ENCODE measurements at places on chromosomes 1 and 21. TPM values are rescaled to one million over a fixed set of nuclear protein-coding genes. Genes with fewer than 3 reads are reported as not detected.

- no peak for DNase-seq
Observed at GRCh38 chr1:65138524-65138923, 9.5 kb upstream of the AK4 start.

The ANGPTL1 gene
- total RNA-seq: 6.8 TPM

- no peak for DNase-seq
Observed at GRCh38 chr1:223618680-223619079, 46.8 kb downstream of the CAPN8 start.

DNA sequence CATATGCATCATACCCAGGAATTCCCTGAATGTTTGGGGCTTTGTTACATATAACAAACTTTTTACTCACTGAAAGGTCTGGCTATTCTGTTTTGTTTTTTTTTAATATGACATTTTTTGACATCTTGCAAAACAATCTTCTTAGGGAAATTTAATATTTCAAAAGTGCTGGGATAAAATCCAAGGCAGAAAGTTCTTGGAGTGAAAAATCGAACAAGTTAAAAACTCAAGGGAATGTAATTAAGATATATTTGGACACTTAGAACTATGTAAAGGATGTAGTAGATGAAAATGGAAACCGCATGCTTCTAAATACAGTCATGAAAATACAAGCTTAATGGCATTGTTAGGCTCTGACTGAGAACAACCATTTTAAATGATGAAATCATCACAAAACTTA, 8.6 kb downstream of the CHODL start:
- no peak for DNase-seq

The PRAMEF10 gene
- not detected for total RNA-seq

Data from A673 (cell line).